ENCODE measurements at places on chromosomes 11 and 22.

DNA sequence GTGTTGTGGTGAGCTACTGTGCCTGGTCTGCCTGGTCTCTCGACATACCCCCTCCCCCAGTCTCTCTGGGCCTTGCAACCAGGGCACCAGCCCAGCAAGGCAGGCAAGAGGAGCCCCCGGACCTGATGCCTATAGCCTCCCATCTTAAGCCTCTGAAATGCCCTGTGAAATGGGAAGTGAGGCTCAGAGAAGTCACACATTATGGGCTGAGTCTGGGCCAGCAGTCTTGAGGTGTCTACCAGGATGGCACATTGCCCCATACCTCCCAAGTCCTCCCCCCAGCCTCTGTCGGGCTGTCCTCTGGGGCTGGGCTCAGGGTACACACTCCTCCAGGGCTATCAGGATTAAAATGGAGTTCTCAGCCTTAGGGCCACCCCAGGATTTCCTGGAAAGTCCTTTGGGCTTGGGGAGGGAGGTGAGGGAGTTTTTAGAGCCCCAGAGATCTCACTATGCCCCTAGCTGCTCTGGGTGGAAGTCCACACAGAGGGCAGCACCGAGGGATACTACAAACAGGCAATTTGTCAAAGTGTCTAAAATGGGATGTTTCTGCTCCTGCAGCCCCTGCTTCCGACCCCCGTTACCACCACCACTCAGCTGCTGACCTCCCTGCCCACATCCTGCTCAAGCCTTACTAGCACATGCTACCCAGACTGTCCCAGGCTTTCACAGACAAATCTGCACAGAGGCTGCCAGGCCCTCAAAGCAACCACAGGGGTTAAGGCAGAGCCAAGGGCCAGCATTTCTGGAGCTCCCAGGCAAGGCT is 3.1 kb upstream of the SH3BP1 start:
- DNase-seq: no peak

- no peak for DNase-seq
Measured at GRCh38 chr11:77316733-77317342, 15.4 kb upstream of the GDPD4 start.

DNA sequence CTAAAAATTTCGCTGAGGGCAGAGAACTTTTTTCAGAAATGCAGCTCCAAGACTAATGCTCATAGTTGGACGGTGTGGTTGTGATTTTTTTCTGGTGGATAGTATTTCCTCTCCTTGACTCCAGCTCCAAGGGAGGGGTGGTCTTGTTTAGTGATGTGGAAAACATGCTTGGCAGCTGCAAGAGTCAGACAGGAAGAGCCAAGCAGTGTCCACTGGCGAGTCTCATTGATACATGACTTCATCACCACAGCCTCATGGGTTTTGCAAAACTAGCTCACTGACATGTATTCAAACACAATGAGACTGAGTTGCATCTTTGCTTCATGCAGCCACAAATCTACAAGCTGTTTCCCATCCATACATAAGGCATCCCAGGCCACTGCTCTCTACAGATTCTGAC is 7.3 kb upstream of the KCNJ1 start:
- DNase-seq: no peak

DNA sequence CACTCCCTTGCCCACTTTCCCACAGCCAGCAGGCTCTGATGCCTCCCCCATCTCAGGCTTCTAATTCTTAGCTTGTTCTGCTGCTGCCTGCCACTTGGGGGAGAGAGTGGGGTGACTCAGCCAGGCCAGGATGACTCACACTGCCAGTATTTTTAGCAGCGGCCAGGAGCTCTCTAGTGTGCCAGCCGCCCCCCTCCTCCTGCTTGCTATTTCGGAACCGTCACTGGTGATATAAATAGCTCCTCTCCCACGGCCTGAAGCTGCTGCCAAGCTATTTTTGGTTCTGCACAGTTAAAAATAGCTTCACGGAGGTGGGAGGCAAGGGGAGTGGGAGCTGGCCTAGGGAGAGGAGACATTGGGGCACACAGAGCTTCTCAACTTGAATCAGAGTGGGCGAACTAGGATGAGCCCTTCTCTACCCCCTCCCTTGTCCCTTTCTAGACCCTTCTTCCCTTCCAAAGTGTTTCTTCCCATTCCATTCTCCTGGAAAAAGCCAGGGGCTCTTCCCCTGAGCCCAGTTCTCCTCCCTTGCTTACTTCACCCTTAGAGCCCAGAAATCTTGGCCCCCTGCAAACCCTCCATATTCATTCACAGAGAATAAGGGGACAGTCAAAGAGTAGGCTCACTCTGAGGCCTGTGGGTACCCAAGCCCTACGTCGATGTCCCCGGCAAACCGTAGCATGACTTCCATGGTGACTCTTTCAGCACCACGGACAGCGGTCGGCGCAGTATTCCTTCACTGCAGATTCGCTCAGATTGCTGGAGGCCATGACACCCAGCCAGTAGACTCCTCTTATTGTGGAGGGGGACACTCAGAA is 2.5 kb upstream of the NPAS4 start:
- no peak for DNase-seq

GRCh38 chr22:44596396-44597125 is 98.5 kb upstream of the RTL6 start:
- no peak for DNase-seq

DNA sequence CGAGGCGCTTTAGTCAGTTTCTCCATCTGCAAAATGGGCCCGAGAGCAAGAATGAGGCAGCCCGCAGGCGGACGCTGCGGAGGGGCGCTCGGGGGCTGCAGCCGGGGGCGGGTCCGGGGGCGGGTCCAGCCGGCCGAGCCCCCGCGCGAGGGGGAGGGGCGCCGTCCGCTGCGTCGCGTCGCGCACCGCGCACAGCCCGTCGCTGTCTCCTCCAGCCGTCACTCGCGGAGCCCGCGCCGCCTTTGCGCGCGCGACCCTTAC is 282 bp downstream of the PC start:
- no peak for DNase-seq

DNA sequence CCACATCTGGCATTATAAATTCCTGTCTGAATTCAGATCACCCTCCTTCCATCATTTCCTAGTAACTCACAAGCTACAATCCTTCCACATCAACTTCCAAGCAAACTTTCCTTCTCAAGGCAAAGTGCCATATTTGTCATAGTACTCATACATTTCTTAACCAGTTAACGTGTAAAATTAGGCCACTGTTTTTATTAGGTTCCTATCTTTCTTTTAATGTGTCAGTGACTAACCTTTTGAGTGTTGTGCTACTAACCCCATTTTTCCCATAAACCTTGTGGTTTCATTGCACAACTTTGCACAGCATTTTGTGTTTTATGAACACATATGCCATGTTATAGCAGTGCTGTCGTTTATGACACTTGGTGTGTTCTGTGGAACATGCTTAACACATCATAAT is 90.1 kb downstream of the KIF18A start:
- no peak for DNase-seq

All from stimulated activated CD4-positive, alpha-beta T cell treated with anti-CD3 and anti-CD28 coated beads, Interleukin-1b, Interleukin-23, amount 100 ng/mL, for 1 hour (primary cell).